Fibroblast of mammary gland (primary cell): ENCODE measurements at places on chromosomes 16 and 17.

GRCh38 chr17:40612599-40613244, 34.9 kb downstream of the SMARCE1 start:
- no peak for DNase-seq

DNA sequence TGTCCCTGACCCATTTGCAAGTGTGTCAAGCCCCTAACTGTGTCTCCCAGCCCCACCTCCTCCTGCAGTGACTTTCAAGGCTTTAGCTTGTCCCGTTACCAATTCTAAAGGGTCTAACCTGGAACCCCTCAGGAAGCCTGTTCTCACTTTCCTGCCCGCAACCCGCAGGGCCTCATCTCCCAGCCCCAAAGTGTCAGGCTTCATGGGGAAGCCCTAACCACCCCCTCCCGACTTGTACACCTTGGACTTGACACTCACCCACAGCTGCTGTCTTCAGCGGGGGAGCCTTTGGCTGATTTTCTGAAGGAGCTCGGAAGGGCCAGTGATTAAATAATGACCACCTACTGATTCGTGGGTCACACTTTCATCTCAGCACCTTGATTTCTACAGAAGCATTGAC, 33.1 kb downstream of the NLRC5 start:
- DNase-seq: no peak

GRCh38 chr16:27235938-27236245, 32.6 kb downstream of the KDM8 start:
- DNase-seq: no peak

GRCh38 chr16:29975134-29975538, 1.5 kb downstream of the TAOK2 start:
- DNase-seq: no peak

GRCh38 chr16:31107465-31107867, 720 bp upstream of the BCKDK start:
- no peak for DNase-seq

- DNase-seq: no peak
Measured at GRCh38 chr16:86100205-86101136, 201.5 kb downstream of the IRF8 start.

DNA sequence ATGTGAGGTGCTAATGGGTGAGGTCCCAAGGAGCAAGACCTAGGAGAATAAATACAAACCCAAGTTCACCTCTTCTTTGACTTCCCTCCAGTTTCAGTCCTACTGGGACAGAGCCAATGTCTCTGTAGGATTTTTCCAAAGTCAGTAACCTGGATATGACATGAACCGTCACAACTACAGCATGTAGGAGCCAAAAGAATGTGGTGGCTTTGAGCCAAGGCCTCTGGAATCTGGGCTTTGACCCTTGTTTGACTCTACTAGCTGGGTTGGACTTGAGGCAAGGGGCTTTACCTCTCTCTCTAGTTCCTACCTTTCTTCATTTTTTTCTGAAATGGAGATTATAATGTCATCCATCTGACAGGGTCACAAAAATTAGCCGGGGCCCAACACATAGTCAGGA, 91.4 kb downstream of the CACNG3 start:
- DNase-seq: no peak

- DNase-seq: no peak
Measured at GRCh38 chr17:34673995-34674890, 94.9 kb downstream of the TMEM132E start.

- no peak for DNase-seq
Measured at GRCh38 chr16:49581630-49582298, 208.2 kb downstream of the C16orf78 start.

DNA sequence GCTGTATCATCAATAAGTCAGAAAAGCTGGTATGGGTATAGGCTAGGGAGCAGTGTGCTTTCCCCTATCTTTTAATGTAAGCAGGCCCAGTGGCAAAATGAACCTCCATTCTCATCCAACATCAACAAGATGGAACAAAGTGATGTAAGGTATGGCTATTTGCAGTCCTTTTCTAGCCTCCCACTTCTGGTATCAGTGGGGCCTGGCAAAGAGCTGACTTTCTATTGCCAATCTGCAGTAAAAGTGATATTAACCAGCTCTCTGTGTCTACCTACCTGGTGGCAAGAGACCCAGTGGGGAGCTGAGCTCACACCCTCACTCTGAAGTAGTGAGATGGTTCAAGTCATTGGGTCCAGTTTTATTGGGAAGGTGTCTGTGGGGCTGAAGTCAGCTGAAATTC, 1492.6 kb downstream of the CDH11 start:
- DNase-seq: no peak

DNA sequence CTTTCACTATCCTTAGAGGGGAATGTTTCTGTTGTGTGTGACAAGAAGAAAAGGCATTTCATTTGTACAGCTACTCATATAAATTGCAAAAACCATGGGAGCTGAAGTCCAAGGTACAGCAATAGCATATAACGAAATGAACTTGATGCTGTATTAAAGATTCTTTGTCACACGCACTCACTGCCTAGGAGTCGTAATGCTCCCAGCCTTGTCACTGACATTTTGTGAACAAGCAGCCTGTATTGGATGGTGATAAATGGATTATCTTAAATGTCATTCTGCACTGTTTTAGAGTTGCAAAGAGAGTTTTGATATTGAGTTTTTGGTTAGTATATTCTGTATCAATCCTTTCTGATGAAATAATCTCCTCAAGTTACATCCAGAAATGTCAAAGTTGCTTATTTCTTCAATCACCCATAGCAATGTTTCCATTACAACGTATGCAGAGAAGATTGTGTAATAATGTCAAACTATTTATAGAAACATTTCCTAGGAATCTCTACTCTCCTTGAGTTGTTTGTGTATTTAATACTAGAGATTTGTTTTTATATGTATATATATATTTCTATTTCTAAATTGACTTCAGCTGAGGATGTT, 270.6 kb downstream of the FTO start:
- DNase-seq: peak; percentile 10

DNA sequence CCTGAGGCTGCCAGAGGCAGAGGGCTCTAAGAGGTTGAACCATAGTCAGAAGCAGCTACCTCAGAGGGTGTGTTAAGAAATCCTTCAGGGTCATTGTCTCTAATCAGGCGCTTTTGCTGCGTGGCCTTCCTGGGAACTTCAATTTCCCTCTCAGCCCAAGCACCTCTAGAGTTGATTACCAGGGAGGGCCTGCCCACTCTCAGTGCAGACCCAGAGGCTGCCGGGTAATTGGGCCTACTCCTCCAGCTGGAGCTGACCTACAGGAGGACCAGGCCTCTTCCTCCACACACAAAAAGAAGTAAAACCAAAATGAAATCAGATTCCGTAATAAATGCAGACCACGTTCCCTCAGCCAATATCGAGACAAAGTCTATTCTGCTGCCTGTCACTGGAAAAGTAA, 305.0 kb upstream of the CCL2 start:
- no peak for DNase-seq

GRCh38 chr16:22282254-22282892, 14.8 kb upstream of the POLR3E start:
- DNase-seq: no peak

- DNase-seq: peak; percentile 55
Measured at GRCh38 chr17:4179071-4179470, 36.1 kb downstream of the CYB5D2 start.

DNA sequence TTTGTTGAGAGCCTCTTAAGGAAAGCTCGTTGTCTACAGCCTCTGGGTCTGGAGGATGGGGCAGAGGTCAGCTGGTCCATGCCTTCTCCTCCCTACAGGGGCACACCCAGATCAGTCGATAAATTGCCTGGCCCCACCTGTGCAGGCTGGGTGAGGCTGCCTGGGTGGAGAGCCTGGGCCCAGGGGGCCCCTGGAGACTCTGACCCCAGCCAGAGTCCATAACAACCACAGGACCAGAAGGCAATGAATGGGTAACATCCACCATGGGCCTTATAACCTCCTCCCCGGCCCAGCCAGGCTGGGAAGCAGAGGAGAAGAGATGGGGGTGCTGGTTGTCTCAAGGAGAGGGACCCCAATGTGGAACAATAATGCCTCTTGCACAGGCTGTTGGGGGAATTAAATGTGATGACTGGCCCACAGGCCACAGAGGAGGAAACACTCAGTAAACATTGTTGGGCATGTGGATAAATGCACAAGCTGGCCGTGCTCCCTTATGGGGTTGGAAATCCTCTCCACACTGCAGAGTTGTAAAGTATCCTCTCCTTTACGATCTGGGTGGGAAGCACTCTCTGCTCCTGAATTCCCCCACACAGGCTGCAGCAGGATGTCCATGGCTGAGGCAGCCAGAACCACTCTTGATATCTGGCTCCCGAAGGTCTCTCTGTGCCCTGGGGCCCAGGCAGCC, 56.7 kb upstream of the TOB1 start:
- no peak for DNase-seq

DNA sequence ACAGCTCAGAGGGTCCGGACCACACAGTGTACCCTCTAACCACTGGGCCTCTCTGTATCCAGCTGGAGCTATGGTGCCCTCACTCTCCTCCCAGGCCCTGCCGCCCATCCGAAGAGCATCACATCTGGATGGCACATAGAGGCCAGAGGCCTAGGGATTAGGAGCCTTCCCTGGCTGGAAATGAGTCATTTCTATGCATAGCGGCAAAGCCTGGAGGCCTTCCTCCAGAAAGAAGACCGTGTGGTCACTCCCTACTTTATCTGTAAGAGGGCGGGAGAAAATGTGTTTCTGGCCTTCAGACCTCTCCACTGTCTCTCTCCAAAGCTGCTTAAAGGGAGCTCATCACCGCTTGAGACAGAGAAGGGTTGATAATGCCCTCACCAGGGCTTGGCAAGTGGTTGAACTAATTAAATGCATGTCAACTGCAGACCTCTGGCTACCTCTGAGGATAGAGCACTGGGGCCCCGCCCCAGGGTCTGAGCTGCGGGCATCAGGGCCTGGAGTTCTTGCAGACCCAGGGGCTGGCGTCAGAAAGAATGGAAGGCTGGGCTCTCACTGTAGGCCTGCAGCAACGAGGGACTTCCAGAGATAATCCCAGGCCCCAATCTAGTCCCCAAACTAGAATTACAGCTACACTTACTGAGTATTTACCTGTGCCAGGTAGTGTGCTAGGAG, 122.2 kb downstream of the IRX5 start:
- no peak for DNase-seq

GRCh38 chr16:1978476-1979120, 2.7 kb downstream of the NOXO1 start:
- no peak for DNase-seq

GRCh38 chr17:7912927-7913524, 3.1 kb downstream of the RNF227 start:
- peak; percentile 86 for DNase-seq

GRCh38 chr17:9141425-9141753, 120.1 kb downstream of the NTN1 start:
- DNase-seq: no peak

- DNase-seq: no peak
Measured at GRCh38 chr17:17179371-17179827, 26.7 kb downstream of the PLD6 start.

DNA sequence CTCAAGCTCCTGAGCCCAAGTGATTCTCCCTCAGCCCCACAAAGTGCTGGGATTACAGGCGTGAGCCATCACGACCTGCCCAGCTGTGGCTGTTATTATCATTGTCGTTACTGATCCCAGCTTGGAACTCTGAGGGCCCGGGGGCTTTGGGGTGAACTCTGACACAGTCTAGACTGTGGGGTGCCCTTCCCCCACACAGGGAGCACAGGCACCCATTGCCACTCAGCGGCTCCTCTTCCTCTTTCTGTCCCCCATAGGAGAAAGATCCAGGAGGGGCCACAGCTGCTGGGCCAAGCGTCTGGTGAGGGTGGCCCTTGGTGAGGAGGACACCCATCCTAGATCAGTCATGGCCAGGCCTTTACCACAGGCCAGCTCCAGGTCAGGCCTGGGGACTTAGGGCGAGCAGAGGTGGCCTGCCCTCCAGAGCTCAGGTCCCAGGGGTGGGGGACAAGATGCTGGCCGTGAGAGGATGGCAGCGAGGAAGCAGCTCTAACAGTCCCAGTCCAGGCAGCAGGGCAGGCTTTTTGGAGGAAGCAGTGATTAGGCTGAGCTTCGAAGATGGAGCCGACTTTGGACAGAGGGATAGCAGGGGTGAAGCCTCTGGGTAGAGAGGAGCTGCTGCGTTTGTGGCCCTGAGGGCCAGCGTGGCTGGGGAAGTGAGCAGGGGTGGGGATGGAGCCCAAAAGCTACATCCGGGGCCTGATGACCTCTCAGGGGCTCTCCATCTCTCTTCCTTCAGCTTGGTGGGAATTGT, 24.7 kb downstream of the TMEM235 start:
- DNase-seq: no peak

GRCh38 chr16:9124444-9124843, 33.0 kb downstream of the HAPSTR1 start:
- DNase-seq: no peak

DNA sequence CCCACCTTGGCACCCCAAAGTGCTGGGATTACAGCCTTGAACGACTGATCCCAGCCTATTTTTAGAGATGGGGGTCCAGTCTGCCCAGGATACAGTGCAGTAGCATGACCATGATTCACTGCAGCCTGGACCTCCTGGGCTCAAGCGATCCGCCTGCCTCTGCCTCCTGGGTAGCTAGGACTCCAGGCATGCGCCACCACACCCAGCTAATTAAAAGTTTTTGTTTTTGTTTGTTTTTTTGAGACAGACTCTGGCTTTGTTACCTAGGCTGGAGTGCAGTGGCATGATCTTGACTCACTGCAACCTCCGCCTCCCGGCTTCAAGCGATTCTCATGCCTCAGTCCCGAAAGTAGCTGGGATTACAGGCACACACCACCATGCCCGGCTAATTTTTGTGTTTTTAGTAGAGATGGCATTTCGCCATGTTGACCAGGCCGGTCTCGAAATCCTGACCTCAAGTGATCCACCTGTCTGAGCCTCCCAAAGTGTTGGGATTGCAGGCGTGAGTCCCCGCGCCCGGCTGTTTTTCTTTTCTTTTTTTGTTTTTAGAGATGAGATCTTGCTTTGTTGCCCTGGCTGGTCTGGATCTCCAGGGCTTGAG, 2.3 kb upstream of the PAFAH1B1 start:
- DNase-seq: no peak

DNA sequence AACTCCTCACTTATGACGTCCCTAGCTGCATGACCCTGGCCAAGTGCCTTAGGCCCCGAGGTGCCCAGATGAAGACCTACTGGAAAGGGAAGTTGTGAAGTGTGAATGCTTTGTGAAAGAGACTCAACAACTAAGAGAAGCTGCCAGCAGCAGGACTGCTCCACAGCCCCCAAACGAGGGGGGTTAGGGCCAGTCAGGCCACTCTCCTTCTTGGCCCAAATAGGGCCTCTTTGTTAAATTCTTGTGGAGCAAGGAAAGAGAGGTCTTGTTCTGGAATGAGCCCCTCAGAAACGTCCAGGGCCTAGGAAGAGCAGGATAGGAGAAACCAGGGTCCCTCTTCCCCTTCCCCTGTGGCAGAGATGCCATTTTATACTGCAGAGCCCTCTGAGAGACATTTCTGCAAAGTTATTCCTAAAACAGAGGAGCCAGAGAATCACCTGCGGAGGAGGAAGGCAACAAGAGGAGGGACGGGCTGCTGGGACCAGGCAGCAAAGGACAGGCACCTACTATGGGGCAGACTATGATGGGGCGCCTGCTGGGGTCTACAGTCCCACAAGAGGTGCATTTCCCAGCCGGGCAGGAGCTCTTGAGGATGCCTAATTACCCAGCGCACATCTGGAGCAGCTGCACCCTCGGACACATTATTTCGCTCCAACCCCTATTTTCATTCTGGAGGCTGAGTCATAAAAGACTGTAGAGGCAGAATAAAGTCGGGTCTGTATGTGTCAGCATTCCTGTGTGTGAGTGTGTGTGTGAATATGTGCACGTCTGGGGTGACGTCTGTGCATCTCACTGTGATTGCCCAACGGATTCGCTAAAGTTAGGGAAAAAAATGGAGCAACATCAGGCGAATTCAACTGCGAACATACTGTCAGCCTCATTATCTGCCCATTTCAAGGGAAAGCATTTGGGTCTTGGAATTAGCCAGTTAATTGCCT, 11.4 kb upstream of the HOXB9 start:
- DNase-seq: peak; percentile 94

GRCh38 chr17:61366076-61366714, 33.4 kb upstream of the TBX2 start:
- peak; percentile 29 for DNase-seq
